ENCODE measurements at places on chromosomes 6 and 20. TPM values are rescaled to one million over a fixed set of nuclear protein-coding genes. Genes with fewer than 3 reads are reported as not detected.

- peak within 1 kb of the TSS; percentile 61 for H3K27ac ChIP-seq
- peak within 1 kb of the TSS; percentile 60 for H3K4me3 ChIP-seq
- no peak for DNase-seq
These were observed at the start of gene FGD2 for GRCh38 chr6:37005061-37005810. TSS of gene FGD2 (plus strand) at chr6:37005655. CDS start at chr6:37005818, 163 bp downstream.

DNA sequence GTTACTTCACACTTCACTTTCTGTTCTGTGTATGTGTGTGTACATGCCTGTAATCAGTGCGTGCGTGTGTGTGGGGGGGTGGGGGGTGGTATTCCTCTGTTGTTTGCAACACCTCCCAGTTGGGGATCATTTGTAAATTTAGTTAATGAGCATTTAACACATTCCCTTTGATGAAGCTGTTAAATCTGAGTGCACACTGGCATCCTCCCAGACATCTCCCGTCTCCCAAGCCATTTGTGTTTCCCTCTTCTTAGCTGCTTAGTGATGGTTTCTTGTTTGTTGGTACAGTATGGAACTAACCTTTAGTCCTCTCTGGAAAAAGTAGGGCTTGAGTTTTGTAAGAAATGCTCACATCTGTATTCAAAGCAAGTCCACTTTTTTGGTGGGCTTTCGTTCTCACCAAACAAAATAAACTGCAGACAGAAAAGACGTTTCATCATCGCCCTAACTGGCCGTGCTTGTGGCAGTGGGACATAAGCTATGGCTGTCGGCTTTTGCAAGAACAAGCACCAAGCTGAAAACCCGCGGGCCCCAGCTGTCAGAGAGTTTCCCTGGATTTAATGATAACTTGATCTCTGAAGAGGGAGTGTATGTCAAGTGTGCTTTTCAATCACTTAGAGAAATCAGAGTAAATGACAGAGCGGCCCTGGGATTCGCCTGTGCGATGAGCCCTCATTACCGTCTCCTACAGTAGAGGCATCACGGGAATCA is 54.9 kb upstream of the SASH1 start:
- H3K4me3 ChIP-seq, result no peak overlapping the region
- H3K27me3 ChIP-seq, result no peaks in the 10 kb centered on the region
- H3K4me1 ChIP-seq, result peaks cover 6% of the 10 kb centered on the region
- no peak for DNase-seq

The AKAP12 gene
- 5.0 TPM for total RNA-seq

The TINAG gene
- total RNA-seq, result not detected

All from esophagus squamous epithelium (tissue), 5 donors.